ENCODE measurements at places on chromosomes 11 and 22.

GRCh38 chr22:49048591-49048990 lies 779.1 kb downstream of the BRD1 start:
- DNase-seq: no peak

- DNase-seq: no peak
Observed at GRCh38 chr11:39011797-39012196, 2413.8 kb upstream of the RAG2 start.

- peak; percentile 58 for DNase-seq
Observed at GRCh38 chr11:61488651-61489291, 19.8 kb upstream of the LRRC10B start.

- DNase-seq: no peak
Observed at GRCh38 chr11:1877211-1878136, 14.2 kb downstream of the PRR33 start.

All from SHP77 treated with DMSO at 0.1 percent for 48 hours (cell line).